ENCODE measurements at places on chromosomes 4 and X. TPM values are rescaled to one million over a fixed set of nuclear protein-coding genes. Genes with fewer than 3 reads are reported as not detected.

GRCh38 chrX:112865464-112866025, 24.9 kb upstream of the AMOT start:
- no peak for DNase-seq

- no peak for DNase-seq
Observed at GRCh38 chr4:5276475-5277075, 225.3 kb downstream of the STK32B start.

DNA sequence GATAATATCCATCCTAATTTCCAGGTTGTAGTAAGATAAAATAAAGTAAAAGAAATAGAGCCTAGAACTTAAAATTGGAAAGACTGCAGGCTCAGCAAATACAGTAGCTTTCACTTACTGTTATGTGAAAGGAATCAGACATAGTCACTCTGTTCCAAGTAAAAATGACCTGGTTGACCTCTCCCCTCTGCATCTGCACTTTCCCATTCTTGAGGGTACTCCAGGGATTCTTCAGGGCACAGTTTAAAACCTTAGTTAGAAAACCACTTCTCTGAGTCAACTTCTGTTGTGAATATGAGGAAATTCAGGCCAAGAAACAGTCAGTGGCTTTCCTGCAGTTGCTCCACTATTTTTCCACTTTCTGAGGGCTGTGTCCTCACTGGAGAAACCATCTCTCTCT, 42.9 kb downstream of the FRAS1 start:
- peak; percentile 71 for DNase-seq

DNA sequence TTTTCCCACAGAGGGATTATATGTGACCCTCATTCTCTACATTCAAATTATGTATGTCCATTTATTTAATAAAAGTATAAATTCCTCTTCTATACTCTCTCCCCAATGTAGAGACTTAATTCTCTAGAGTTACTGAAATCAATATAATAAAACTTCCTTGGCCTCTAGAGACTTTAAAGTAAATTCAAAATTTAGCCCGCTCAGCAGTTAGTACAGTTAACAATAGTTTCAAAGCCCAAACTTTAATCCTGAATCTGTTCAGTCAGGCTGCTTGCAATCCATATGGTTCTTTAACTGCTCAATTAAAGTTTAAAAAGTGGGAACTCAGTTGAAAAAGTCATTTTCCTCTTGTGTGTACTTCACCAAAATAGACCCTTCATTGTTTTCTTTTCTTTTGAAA, 2558.4 kb downstream of the ARAP2 start:
- DNase-seq: no peak

GRCh38 chr4:77960367-77960766, 96.8 kb upstream of the FRAS1 start:
- no peak for DNase-seq

GRCh38 chr4:90159193-90159592, 32.0 kb downstream of the CCSER1 start:
- DNase-seq: no peak

The NSUN7 gene
- total RNA-seq: not detected

The GSX2 gene
- total RNA-seq: not detected

The FGFBP1 gene
- not detected for total RNA-seq

All from myocyte (in vitro differentiated cells).